ENCODE measurements at places on chromosomes 12 and 14.

DNA sequence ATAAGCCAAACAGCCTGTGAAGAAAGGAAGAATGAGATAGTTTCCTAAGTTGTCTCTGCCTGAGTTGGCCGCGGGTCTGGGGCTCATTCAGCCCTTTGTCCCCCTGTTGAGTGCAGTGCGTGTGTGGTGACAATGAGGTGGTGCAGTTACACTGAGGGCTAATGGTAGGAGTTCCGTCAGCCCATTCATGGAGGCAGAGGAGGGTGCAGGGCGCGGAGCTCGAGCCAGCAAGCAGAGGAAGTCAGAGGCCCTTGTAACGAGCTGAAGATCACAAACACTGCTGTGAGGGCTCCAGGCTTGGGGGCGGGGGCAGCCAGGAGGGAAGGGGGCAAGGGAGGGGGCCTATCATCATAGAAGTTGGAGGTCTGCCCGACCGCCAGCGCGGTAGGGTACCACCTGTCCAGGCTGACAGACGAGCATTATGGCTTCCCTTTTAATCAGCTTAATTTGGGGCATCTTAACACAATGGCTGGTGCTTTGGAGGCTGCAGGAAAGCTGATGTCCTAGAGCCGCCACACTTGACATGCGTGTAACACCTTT, 20.5 kb downstream of the CCND2 start:
- DNase-seq = no peak

- DNase-seq = no peak
Observed at GRCh38 chr12:103530307-103531066, 34.7 kb upstream of the C12orf42 start.

DNA sequence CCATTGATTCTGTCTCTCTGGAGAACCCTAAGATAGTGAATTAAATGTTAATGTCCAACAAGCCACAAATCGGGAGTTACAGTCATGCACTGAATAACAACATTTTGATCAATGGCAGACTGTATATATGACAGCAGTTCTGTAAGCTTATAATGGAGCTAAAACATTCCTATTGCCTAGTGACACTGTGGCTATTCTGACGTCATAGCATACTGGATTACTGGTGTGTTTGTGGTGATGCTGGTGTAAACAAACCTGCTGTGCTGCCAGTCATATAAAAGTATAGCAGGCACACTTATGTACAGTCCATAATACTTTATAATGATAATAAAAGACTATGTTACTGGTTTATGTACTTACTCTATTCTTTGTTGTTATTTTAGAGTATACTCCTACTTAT, 56.7 kb upstream of the BICD1 start:
- DNase-seq = no peak

DNA sequence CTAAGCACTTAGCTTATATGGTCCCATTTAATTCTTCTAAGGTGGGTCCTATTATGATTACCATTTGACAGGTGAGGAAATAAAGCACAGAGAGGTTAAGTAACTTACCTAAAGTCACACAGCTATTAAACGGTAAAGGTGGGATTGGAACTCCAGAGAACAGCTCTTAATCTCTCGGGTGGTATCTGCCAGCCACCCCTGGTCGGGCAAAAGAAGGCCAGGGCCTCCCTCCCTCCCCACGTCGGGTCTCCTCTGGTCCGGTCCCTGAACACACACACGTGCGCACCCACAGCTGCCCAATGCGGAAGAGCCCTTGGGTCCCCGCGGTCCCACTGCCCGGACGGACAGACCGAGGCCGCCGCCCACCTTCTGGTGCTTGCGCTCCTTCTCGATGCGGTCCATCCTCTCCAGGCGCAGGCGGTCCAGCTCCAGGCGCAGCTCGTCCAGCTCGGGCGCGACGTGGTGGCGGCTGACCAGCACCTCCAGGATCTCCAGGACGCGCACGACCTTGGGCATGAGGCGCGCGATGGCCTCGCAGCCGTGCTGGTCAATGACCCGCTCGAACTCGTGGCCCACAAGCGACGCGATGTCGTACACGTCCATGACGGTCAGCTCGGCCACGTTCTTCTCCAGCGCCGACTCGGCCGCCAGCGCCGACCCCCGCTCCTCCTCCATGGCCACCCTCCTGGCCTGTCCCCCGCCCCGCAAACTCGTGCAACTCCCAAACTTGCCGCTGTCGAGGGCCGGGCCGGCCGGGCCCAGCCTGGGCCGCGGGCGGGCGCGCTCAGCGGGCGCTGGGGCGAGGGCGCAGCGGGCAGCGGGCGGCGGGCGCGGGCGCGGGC, 490 bp downstream of the RILPL1 start:
- no peak for DNase-seq

DNA sequence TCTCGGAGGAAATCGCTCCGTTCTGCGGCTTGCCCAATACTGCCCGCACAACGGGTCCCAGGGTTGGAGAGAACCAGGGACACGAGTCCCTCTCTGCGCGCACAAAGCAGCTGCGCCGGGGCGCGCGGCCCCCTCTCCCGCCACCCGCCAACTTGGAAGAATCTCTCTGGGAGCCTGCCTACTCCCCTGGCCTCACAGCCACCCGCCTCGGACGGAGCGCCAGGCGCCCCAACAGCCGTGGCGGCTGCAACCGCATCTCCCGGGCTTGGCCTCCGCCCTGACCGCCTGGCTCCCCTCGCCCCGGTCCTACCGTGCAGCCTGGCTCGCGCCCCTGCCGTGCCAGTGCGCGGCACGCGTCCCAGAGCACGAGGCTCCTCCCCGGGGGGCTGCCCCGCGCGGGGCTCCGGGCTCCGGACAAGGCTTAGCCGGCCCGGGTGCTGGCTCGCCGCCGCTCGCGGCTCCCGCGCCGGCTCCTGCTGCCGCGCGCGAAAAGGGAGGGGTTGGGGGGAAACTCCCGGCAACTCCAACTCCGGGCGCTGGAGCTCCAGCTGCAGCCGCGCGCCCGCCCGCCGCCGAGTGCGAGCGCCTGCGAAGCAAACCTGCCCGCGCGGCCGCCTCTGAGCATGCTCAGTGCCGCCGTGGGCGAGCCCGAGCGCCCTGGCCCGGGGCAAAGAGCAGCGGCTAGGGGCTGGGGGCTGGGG, at the start of gene STXBP6:
TSS of gene STXBP6 (minus strand) at position 580 of the 701 bp plus-strand sequence. CDS start 75,329 bp downstream, outside the sequence.
- DNase-seq = no peak

Measured in naive thymus-derived CD4-positive, alpha-beta T cell (primary cell).